ENCODE measurements at places on chromosomes 12 and 14. TPM values are rescaled to one million over a fixed set of nuclear protein-coding genes. Genes with fewer than 3 reads are reported as not detected.

YAF2 gene
- total RNA-seq: 9.0 TPM

ABCC9 gene
- 46.0 TPM for total RNA-seq

CPNE6 gene
- total RNA-seq: not detected

CLEC9A gene
- total RNA-seq: not detected

VRTN gene
- not detected for total RNA-seq

ARID2 gene
- total RNA-seq: 20.6 TPM
